ENCODE measurements at places on chromosomes 1 and 21. TPM values are rescaled to one million over a fixed set of nuclear protein-coding genes. Genes with fewer than 3 reads are reported as not detected.

Gene RGS13
- polyA plus RNA-seq = not detected

Gene CFAP410
- 12.2 TPM for polyA plus RNA-seq

Gene DUSP10
- polyA plus RNA-seq = 1.6 TPM

Gene SKI
- polyA plus RNA-seq = 9.0 TPM

Gene OR14A2
- polyA plus RNA-seq = not detected

Gene ATAD3C
- not detected for polyA plus RNA-seq

Gene CASZ1
- 1.5 TPM for polyA plus RNA-seq

DNA sequence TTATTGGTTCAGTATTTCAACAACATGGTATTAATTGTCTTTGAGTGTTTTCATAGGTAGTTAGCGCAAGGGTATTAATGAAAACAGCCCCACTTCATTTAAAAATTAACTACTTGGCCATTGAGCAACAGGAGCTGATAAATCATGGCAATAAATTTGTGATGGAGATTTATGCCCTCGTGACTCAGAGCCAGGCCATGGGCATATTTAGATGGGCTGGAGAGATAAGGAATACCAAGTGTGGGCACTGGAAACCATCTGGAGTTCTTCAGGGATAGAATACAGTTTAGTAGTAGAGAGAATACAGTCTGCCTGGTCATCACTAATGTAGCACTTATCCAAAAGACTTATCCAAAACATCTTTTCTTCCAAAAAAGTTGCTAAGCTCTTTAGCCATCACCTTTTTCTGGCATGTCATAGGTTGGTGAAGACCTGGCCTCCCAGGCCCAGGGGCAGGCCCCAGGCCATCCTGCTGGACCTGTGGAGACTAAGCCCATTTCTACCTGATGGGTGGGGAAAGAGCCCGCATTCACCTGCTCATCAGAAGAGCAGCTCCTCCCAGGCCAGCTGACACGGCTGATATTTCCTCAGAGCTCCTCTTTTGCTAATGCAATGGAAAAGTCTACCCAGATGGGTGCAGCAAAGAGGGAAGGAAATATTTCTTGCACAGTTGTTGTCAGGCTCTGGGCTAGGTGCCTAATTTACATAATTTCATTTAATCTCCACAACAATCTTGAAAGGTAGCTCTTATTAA lies 238.0 kb downstream of the TM2D1 start:
- no peaks in the 10 kb centered on the region for H3K36me3 ChIP-seq
- H3K4me3 ChIP-seq = no peak overlapping the region
- H3K27ac ChIP-seq = no peak overlapping the region
- H3K4me1 ChIP-seq = no peaks in the 10 kb centered on the region
- DNase-seq = no peak
- peaks cover 2% of the 10 kb centered on the region for H3K27me3 ChIP-seq

DNA sequence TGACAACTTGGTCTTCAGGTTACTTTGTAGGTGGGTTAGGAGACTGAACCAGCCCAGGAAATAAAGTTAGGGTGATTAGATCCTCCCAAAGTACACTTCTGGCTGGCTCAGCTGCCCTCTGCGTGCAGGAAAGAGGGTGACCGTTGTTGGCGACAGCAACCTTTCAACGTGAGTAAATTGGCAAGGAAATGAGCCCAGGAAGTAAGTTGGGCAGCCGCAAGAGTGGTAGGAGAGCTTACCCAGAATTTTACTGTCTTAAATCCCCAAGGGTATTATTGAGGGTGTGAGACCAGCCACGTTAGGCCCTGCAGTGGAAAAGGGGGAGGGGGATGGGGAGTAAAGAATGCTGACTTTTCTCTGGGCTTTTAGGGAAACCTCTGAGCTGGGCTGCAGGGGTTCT lies 1.6 kb downstream of the TENT5C start:
- DNase-seq = no peak
- H3K4me3 ChIP-seq = no peak overlapping the region
- peaks cover 26% of the 10 kb centered on the region for H3K27me3 ChIP-seq
- H3K4me1 ChIP-seq = peaks cover 15% of the 10 kb centered on the region
- no peaks in the 10 kb centered on the region for H3K36me3 ChIP-seq

DNA sequence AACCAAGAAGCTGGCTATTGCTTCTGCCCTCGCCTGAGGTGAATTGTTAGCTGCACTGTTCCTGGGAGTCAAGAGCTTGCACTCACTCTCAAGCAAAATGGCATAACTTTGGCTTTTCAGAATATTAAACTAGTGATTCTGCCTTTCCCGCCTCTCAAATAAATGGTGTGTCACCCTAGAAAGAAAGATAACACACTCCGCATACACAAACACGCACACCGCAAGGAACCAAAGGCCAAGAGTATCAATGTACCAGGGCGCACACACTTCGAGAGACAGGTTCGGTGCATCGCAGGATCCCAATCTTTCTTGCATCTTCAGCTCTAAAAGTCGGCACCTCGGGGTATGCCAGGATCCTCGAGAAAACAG lies 470 bp upstream of the RTCA start:
- no peak for DNase-seq
- H3K4me1 ChIP-seq = peaks cover 19% of the 10 kb centered on the region
- H3K4me3 ChIP-seq = peak overlapping the region; percentile 67
- H3K36me3 ChIP-seq = peaks cover 15% of the 10 kb centered on the region
- no peaks in the 10 kb centered on the region for H3K27me3 ChIP-seq

DNA sequence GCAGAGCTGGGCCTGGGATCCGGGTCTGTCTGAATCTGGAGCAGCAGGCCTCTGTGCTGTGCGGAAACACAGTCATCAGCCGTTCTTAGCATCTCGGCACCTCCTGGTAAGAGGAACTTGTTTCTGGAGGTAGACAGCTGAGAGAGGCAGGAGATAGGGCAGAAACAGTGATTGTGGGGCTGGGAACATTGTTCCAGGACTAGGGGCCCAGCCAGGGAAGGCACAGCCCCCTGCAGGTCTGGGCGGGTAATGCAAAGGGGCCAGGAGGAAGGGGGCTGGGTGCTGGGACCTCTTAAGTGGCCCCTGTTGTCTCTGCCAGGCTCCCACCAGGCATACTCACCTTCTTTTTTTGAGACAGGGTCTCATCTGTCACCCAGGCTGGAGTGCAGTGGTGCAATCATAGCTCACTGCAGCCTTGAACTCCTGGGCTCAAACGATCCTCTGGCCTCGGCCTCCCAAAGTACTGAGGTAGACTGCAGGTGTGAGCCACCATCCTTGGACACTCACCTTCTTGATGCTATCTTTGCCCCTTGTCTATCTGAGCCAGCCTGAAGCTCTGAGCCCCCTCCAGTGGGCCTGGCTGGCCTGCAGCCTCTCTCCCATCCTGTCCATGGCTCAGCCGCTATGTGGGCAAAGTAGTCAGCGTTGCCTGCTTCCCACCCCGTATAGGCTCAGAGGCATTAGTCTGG lies 134.3 kb upstream of the ZBTB40 start:
- H3K4me3 ChIP-seq = no peak overlapping the region
- no peaks in the 10 kb centered on the region for H3K4me1 ChIP-seq
- H3K36me3 ChIP-seq = no peaks in the 10 kb centered on the region
- peak; percentile 26 for DNase-seq
- H3K27ac ChIP-seq = no peak overlapping the region

GRCh38 chr1:3785456-3786157 lies 10.7 kb downstream of the LRRC47 start:
- no peak overlapping the region for H3K4me3 ChIP-seq
- H3K4me1 ChIP-seq = no peaks in the 10 kb centered on the region
- H3K27me3 ChIP-seq = no peaks in the 10 kb centered on the region
- no peaks in the 10 kb centered on the region for H3K36me3 ChIP-seq

- H3K4me1 ChIP-seq = no peaks in the 10 kb centered on the region
- H3K4me3 ChIP-seq = no peak overlapping the region
- H3K27me3 ChIP-seq = peaks cover 3% of the 10 kb centered on the region
- H3K27ac ChIP-seq = no peak overlapping the region
Measured at GRCh38 chr21:44533891-44534627, 5.9 kb downstream of the KRTAP10-1 start.

DNA sequence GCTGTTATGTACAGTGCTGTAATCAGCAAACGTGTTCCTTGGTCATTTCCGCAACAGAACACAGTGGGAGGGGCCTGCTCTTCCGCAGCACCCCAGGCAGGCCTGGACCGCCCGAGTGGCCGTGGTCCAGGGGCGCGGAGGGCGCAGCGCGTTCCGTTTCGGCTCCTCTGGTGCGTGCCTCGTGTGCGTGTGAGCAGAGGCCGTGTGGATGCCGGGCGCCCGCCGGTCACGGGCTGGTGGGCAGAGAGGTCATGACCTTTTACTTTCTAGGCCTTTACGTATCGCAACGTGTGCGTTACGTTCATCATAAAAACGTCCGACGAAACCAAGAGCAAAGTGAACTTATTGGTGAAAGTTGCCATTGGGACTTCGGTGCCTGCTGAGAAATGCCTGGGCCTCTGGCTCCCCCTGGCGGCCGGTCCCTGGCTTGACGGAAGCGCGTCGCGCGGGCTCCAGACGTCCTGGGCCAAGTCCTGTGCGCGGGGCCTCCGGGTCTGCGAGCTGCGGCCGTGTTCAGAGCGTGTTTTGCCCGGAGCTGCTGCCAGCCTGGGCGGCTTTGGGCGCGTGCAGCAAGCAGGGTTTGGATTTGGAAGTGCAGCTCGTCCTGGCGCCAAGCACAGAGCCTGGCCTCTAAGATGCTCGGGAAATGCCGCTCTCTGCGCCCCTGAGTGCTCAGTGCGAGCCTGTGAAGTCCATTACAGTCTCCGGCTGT lies 34.4 kb downstream of the COL18A1 start:
- H3K36me3 ChIP-seq = no peaks in the 10 kb centered on the region
- H3K27me3 ChIP-seq = no peaks in the 10 kb centered on the region
- peaks cover 15% of the 10 kb centered on the region for H3K4me1 ChIP-seq
- peak; percentile 91 for DNase-seq
- peak overlapping the region; percentile 82 for H3K27ac ChIP-seq

GRCh38 chr21:34781526-34781925 lies 112.7 kb downstream of the CLIC6 start:
- no peak for DNase-seq
- no peaks in the 10 kb centered on the region for H3K36me3 ChIP-seq
- peaks cover 2% of the 10 kb centered on the region for H3K27me3 ChIP-seq
- no peaks in the 10 kb centered on the region for H3K4me1 ChIP-seq
- H3K27ac ChIP-seq = no peak overlapping the region

DNA sequence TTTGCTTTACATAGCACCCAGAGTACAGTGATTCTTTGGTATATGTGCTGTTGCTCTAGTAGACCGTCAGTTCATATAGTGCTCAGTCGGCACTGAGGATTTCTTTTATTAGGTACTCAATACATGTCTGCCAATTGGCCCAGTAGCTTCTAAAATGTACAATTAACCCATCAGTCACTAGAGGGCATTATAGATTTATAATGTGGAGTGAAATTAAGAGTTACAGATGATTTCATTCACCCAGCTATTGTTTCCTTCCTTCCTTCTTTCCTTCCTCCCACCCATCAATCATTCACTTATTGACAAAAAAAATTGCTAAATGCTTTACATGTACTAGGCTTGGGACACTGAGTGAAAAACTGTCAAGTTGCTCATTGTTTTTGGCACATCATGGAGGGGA lies 263.6 kb upstream of the USP24 start:
- H3K27me3 ChIP-seq = no peaks in the 10 kb centered on the region
- H3K4me1 ChIP-seq = peaks cover 19% of the 10 kb centered on the region
- H3K36me3 ChIP-seq = no peaks in the 10 kb centered on the region

GRCh38 chr21:38833117-38833516 lies 27.4 kb downstream of the ETS2 start:
- no peak overlapping the region for H3K4me3 ChIP-seq
- no peak overlapping the region for H3K27ac ChIP-seq
- peaks cover 4% of the 10 kb centered on the region for H3K4me1 ChIP-seq
- no peak for DNase-seq

GRCh38 chr1:55052221-55053142 lies 13.1 kb downstream of the PCSK9 start:
- H3K4me1 ChIP-seq = no peaks in the 10 kb centered on the region
- no peak for DNase-seq
- no peak overlapping the region for H3K4me3 ChIP-seq
- no peaks in the 10 kb centered on the region for H3K36me3 ChIP-seq
- H3K27me3 ChIP-seq = no peaks in the 10 kb centered on the region

GRCh38 chr1:100461222-100461621 lies 76.7 kb upstream of the GPR88 start:
- H3K4me3 ChIP-seq = no peak overlapping the region
- peaks cover 4% of the 10 kb centered on the region for H3K4me1 ChIP-seq
- H3K36me3 ChIP-seq = no peaks in the 10 kb centered on the region

GRCh38 chr1:219283541-219283940 lies 109.9 kb downstream of the LYPLAL1 start:
- H3K4me3 ChIP-seq = no peak overlapping the region
- no peaks in the 10 kb centered on the region for H3K27me3 ChIP-seq
- no peaks in the 10 kb centered on the region for H3K36me3 ChIP-seq
- no peak for DNase-seq
- peaks cover 20% of the 10 kb centered on the region for H3K4me1 ChIP-seq

GRCh38 chr1:115210302-115210711 lies 121.0 kb upstream of the TSPAN2 start:
- no peaks in the 10 kb centered on the region for H3K27me3 ChIP-seq
- H3K4me3 ChIP-seq = no peak overlapping the region
- no peak for DNase-seq
- H3K27ac ChIP-seq = no peak overlapping the region
- H3K4me1 ChIP-seq = no peaks in the 10 kb centered on the region

DNA sequence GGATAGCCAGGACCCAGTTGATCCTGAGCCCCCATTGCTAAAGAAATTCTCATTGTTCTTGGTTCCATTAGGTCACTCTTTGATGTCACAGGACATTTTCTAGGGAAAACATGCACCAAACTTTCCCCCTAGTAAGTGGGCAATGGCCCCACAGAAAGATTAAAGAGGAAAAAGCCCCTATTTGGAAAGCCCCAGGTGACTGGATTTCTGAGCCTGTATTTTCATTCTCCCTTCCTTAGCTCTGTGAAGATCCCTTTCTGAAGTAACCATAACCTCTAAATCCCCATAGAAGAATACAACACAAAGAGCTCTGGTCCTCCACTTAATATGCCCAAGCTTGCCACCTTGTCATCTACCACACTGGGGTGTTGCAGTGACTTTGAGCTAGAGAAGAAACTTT lies 232.3 kb upstream of the FGGY start:
- no peaks in the 10 kb centered on the region for H3K27me3 ChIP-seq
- H3K4me3 ChIP-seq = no peak overlapping the region

GRCh38 chr1:24113641-24114033 lies 1.7 kb upstream of the MYOM3 start:
- no peaks in the 10 kb centered on the region for H3K36me3 ChIP-seq
- peaks cover 17% of the 10 kb centered on the region for H3K4me1 ChIP-seq
- DNase-seq = no peak
- H3K27ac ChIP-seq = no peak overlapping the region

GRCh38 chr1:212267460-212267859 lies 17.8 kb upstream of the PPP2R5A start:
- no peaks in the 10 kb centered on the region for H3K36me3 ChIP-seq
- H3K4me3 ChIP-seq = no peak overlapping the region
- peaks cover 24% of the 10 kb centered on the region for H3K27me3 ChIP-seq
- no peak overlapping the region for H3K27ac ChIP-seq
- DNase-seq = no peak

All from endothelial cell of umbilical vein (primary cell).